ENCODE measurements at places on chromosomes 4 and X.

GRCh38 chr4:37685161-37685822 lies 884 bp downstream of the RELL1 start:
- DNase-seq, result no peak

DNA sequence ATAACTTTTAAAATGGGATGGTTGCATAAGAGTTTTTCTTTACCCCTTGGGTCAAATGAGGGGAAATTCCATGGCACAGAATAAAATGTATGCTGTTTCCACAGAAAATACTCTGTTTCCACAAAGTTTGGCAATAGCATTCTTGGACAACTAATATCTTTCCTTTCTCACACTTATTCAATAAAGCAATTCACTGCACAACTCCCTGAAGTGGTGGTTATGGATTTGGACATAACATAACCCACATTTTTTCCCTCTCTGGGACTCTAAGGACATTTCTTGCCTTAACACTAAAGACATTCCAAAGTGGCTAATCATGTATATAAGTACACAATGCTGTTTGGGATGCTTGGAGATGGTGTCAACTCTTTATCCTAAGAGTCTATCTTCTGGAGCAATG lies 51.7 kb upstream of the GPM6B start:
- DNase-seq, result no peak

DNA sequence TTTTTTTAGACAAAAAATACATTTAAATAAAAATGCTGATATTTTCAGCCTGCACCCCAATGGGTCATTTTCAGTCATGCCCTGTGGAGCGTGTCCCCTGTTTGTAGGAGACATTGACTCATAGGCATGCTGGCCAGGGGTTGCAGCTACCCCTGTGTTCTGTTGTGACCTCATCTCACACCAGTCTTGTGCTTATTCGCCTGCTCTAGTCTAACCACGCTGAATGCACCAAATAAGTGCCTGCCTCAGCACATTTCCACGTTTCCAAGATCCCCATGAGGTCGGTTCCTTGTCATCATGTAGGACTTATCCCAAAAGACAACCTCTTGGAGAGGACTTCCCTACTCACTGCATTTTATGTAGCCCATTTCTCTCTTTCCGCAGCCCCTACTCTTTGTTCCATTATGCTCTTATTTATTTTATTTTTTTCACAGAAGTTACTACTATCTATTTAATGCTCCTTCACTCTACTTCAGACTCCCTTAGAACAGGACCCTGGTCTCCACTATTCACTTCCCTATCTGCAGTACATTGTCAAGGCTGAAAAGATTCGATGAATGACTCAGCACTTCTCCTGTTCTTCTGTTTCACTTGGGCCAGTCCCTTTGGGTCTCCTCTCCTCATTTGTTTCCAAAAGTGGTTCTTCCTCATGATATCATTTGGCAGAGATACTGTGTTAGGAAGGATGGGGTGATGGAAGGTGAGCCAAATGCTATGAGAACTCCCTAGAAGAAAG lies 109.7 kb downstream of the MSL3 start:
- DNase-seq, result no peak

GRCh38 chr4:1226144-1226481 lies 22.8 kb downstream of the CTBP1 start:
- DNase-seq, result no peak

DNA sequence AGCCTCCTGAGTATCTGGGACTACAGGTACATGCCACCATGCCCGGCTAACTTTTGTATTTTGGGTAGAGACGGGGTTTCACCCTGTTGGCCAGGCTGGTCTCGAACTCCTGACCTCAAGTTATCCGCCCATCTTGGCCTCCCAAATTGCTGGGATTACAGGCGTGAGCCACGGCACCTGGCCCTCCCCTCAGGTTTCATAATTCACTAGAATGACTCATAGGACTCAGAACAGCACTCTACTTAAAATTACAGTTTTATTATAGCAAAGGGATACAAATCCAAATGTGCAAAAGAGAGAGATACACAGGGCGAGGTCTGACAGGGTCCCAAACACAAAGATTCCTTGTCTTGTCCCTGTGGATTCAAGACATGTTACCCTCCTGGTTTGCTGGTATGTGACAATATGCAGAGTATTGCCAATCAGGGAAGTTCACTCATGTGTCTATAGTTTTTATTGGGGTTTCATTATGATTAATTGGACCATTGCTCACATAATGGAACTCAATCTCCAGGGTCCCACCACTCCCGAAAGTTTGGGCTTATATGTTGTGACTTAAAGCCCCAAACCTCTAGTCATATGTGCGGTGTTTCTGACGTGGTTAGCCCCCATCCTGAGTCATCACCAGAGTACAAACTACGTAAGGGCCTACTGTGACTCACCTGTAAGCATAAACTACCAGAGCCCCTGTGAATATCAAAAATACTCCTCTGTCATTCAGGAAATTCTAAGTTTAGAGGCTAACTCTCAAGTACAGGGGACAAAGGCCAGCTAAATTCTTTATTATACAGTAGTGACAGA lies 5.2 kb downstream of the YIPF6 start:
- no peak for DNase-seq

GRCh38 chrX:137847376-137847775 lies 281.4 kb downstream of the ZIC3 start:
- no peak for DNase-seq

GRCh38 chr4:183905593-183906488 lies 734 bp downstream of the STOX2 start:
- DNase-seq, result peak; percentile 50

GRCh38 chr4:77538144-77538543 lies 67.5 kb upstream of the CXCL13 start:
- DNase-seq, result no peak

- no peak for DNase-seq
Observed at GRCh38 chrX:34859191-34859590, 83.4 kb upstream of the FAM47B start.
